Kasumi-1 (cell line): ENCODE measurements at places on chromosomes 12 and 14.

GRCh38 chr12:121799156-121799841 is 4.5 kb upstream of the SETD1B start:
- DNase-seq: peak; percentile 64

GRCh38 chr12:47190905-47191304 is 111.1 kb upstream of the AMIGO2 start:
- peak; percentile 28 for DNase-seq

DNA sequence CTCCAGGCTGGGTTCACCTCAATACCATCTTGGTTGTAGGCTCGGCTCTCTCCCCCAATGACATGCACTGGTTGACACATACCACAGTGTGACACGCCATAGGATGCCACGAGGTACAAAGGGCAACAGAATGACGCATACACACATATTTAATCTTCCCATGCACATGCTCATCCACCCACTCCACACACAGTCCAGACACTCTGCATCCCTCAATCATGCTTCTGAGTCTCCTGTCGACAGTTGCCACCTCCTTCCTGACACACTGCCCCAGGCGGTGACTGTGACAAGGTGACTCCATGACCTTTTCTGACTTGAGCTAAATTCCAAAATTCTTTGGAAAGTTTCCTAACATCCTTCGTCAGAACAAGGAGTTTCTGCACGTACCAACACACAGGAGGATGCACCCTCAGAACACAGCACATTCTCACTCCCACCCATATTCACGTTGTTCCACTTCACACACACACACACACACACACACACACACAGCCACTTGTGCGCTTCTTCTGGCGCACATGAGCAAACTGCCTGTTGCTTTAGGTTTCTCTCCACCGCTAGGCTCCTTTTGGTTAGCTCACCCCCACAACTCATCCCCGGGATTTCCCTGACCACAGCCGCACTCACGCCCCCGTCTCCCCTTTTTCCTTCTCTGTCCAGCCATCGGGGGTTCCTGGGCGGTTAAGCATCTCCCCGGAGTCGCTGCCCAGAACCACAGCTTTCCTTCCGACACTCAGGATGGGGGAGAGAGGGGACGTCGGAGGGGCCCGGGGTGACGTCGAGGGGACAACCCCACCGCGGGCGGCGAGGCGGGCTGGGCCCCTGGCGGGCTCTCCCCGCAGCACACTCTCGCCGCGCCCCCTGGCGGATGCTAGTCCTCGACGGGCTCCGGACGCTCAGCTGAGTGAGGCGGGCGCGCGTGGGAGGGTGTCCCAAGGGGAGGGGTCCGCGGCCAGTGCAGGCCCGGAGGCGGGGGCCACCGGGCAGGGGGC is 536 bp upstream of the WNT1 start:
- DNase-seq: peak; percentile 48

GRCh38 chr14:54928216-54928615 is 25.6 kb upstream of the GCH1 start:
- no peak for DNase-seq

DNA sequence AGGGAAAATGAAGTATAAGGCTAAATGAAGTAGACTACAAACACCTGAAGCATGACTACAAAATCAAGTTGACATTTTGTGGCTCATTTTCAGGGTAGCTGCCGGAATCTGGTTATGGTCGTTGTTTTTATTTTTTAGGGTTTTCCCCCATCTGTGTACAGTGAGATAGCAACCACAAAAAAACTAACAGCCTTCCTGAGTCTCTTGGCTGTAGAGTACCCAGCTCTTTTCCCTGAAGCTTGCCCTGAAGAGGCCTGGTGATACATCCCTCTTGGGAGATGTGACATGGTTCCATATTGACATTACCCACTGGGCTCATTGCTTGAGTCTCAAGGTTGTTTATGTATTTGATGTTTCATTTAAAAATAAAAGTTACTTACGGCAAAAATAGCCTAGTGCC is 424.0 kb downstream of the ZFP36L1 start:
- no peak for DNase-seq

DNA sequence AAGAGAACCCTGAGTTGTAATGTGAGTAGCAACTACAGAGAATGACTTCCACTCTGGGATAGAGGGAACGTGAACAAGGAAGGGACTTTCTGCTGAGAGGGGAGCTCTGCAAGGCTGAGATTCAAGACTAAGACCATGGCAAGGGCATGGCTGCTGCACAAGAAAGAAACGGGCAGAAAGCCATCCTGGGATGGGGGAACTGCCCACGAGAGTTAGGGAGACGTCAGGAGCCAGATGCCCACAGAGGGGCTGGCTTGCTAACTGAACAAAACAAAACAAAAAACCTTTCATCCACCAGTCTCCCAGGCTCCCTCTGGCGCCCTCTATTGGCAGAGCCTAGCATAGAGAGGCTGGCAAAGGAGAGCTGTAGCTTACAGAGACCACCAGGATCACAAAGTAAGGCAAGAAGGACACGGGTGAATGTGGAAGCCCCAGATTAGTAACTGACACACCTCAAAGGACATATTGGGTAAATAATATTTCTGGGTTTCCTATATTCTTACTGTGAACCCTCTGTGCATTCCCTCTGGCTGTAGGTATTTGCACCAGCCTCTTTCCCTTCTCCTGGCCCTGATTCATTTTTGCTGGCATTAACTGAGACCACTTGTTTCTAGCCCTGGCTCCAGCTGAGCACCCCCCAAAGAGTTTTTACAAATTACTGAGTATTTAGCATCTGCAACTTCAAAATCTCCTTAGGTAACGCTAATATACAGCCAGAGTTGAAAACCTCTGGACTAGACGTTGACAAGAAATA is 338.3 kb downstream of the EMP1 start:
- DNase-seq: peak; percentile 26

GRCh38 chr12:83920821-83921547 is 991.6 kb downstream of the SLC6A15 start:
- DNase-seq: no peak

DNA sequence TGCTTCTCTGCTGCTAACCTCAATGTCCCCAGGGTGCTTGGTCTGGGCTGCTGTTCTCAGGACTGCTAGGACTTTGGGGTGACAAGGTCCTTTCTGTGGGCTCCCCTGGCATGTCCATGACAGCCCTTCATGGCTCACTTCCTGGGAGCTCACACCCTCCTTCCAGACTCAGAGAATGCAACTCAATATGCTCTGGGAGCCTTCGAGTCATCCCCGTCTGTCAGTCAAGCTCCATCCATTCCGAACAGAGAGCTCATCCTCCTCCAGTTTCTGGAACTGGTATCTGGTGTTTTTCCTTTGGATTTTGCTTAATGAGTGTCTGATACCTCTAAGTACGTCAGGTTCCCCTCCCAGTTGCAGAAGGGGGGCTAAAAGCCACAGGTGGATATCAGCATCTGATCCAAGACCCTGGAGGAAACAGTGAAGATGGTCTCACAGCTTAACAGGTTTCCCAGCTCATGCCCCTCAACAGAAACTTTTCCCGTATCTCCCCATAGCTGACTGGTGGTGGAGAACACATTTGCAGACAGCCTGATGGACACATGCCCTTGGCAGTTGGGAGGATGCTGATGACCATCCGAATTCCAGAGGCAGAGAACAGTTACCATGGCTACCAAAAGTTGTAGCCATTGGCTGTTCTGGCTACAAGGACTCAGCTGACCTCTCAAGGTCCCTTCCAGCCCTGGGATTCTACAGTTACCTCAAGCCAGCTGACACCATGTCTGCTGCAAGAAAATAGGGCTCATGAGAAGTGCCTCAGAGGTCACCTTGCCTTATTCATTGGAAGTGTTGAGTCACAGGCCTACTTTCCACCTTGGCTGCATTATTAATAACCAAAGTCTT is 9.5 kb upstream of the RAB35 start:
- DNase-seq: no peak
